AG04450 (cell line): ENCODE measurements at places on chromosomes 7 and 10.

GRCh38 chr10:114245121-114245791, 6.2 kb downstream of the VWA2 start:
- no peak for DNase-seq

- no peak for DNase-seq
These were observed 90.1 kb downstream of the GRM3 start for GRCh38 chr7:86733783-86734182.

DNA sequence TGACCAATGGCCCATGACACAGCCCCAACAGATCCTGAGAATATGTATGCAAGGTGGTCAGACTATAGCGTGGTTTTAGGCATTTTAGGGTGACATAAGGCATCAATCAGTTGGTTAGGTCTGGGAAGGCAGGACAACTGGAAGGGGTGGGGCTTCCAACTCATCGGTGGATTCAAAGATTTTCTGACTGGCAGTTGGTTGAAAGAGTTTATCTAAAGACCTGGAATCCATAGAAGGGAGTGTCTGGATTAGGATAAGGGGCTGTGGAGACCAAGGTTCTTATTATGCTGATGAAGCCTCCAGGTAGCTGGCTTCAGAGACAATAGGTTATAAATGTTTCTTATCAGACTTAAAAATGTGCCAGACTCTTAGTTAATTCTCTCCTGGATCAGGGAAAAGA, 60.3 kb upstream of the CFAP46 start:
- no peak for DNase-seq

DNA sequence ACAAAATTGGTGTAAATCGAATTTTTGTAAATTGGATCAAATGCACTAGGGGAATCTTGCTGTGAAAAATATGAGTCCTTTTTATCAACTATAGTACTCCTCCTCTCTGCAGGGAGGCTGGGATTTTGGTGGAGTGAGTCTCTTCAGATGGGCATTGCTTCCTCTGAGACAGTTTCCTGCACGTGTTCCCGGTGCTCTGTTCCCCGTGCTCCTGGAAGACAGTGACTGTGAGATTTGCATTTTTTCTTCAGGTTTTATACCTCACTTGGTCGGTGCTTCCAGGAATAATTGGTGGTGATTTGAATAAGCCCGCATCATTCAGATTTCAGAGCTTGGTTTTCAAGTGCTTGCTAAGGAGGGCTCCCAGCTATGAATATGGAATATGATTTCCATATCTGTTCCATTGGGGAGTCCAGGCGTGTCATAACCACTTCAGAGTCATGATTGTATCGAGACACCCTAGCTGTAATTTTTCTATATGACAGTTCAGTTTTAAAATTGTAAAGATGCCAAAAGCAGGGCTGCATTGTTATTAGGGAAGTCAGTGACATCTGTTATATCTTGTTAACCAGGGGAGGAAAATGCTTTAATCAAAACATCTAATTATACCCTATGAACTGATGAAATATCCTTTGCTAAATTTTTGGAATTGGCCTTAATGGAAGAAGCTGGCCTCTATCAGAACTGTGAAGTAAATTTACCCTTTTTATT, 12.3 kb downstream of the AUTS2 start:
- no peak for DNase-seq

DNA sequence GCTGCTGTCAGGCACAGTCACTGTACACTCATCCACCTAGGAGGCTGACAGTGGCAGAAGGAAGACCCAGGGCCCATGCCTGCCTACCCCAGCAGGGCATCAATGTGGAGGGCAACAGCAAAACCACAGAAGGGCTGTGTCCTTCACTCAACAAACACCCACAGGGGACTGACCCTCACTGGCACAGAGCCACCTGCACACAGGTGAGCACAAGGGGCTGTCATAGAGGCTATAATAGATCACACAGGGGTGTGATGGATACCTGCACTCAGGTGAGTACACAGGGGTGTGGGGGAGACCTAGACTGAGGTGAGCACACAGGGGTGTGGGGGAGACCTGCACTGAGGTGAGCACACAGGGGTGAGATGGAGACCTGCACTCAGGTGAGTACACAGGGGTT, 132.8 kb upstream of the TCERG1L start:
- DNase-seq = no peak

- DNase-seq = no peak
These were observed 7.4 kb downstream of the MAD1L1 start for GRCh38 chr7:2225336-2225735.

GRCh38 chr10:17001961-17002749, 127.5 kb downstream of the CUBN start:
- DNase-seq = peak; percentile 58

- DNase-seq = no peak
These were observed 302.4 kb downstream of the GRID1 start for GRCh38 chr10:86064219-86064618.

DNA sequence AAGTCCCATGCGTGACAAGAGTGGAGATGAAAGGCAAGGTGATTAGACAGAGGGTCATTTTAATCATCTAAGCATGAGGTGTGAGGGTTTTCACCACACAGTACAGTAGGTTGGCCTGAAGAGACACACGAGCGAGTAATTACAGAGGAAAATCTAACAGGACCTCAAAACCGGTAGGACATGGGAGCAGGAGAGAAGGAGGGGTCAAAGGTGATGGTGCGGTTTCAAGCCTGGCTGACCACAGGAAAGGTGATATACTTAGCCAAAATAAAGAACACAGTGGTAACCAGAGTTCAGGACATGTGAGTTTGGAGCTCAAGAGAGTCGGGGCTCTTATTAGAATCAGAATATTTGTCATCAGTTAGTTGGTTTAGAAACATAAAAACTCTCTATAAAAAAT, 20.0 kb downstream of the GLI3 start:
- DNase-seq = no peak

GRCh38 chr7:27303026-27303425, 60.4 kb downstream of the EVX1 start:
- DNase-seq = no peak

DNA sequence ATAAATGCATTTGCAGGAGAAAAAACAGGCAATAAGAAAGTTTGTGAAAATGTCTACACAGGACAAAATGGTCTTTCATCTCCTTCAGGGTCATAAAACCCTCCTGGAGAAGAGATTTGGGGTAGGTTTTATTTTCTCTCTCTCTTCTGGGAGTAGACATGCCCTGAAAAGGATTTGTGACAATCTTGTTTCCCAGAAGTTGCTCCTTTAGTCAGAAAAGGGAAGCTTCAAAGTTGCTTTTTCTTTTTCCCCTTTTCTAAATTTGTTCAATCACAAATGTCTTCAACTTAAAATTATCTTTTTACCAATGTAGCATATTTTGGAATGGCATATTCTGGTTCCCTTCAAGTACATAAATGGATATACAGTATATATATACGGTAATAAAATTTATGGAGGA, 9.4 kb upstream of the ANKRD22 start:
- no peak for DNase-seq

DNA sequence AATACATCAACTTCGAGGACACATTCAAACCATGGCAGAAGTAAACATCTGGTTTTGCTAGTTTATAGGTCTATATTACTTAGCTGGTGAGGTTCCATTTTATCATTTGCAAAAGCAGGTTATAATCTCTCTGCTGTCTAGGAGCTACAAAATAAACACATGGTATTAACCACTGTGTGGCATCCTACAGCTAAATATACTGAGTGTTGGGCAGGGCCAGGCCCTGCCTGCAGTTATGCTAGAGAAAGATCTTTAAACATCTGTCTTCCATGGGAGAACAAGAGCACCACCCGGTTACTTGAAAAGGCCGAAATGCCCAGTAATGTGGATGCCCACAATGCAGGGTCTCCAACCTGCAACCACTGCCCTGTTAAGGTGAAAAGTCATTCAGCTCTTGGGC, 20.6 kb upstream of the FKBP9 start:
- no peak for DNase-seq
